ENCODE measurements at places on chromosomes 16 and 17.

DNA sequence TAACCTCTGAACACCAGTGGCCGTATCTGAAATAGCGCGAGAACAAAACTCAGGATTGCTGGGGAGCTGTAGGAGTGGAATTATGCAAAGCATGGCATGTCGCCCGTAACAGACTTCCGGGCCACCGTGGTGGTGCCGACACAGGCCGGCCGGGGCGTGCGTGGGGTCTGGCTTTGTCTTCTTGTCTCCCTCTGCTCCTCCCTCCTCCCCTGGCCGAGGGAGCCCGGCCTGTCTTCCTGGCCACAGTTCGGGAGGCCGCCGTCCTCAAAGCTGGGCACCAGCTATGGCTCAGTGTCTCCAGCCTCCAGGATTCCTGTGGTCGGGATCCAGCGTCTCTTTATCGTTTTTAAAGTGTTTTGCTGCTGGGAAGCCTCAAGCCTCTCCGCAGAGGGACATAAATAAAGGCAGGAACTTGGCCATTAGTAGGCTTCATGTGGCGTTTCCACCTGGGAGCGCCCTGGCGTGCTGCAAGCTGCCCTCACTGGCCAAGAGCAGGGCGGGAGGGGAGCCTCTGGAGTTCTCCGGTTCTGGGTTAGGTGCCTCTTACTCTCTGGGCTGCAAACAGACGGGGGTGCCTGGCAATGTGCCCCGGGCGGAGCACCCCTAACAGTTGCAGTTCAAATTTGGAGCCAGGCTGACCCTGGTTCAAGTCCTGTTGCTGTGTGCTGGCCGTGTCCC lies 22.0 kb upstream of the NPTX1 start:
- no peak for DNase-seq

- no peak for DNase-seq
These were observed 8.3 kb upstream of the PYDC1 start for GRCh38 chr16:31225193-31225592.

- no peak for DNase-seq
These were observed 10.0 kb upstream of the BEAN1 start for GRCh38 chr16:66416939-66417700.

DNA sequence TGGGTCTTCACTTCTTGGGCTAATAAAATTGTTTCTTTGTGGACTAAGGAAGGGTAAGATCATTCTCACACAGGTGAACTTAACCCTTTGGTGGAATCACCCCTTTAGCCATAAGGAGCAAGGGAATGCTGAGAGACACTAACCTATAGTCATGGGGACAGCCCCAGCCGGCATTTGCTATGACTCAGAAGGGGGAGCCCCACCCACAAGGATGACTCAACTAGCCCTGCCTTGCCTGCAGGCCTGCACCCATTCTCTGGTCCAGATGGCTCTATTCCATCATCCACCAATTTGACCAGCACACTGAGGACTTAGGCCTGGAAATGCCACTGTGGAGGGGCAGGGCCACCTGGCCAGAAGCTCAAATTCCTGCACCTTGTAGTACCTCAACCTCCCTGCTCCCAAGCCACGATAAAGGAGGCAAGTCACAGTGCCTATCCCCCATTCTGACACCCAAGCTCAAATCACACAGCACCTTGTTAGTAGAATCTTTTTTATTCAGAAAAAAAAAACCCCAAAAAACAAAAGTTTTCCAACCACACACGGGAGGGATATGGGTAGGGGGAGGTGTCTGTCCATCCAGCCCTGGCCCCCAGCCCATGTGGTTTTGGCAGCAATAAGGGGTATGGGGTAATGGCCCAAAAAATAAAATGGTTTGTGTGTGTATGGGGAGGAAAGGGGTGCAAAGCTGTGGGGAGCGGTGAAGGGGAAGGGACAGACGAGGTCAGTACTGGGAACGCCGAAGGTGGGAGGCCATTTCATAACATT lies 3.0 kb downstream of the PFN1 start:
- DNase-seq: peak; percentile 73

GRCh38 chr17:6070913-6071511 lies 833 bp downstream of the WSCD1 start:
- DNase-seq: peak; percentile 32

DNA sequence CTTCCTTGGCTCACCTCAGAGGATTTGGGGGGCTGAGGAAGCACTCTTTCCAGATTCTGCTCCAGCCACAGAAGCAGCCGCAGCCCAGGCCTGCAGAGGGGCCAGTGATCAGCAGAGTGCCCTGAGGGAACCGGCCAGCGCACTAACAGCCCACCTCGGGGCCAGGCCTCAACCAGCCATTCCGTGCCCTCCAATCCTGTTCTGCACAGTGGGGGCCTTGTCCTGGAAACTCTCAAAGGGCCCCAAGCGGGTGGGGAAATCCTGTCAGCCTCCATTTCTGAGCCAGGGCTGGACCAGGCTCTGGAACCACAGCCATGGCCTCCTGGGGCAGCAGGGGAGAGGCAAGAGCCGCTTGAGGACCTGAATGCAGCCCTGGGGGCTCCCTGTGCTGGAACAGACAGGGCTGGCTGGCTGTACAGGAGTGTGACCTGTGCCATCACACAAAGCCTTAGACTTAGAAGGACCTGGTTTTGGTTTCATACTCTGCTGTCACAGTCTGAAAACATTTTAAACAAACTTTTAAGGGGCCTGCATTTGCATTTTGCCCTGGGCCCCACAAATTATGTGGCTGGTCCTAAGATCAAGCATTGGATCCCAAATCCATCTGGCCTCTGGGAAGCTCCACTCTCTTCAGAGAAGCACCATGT lies 10.0 kb downstream of the CNGB1 start:
- peak; percentile 68 for DNase-seq

DNA sequence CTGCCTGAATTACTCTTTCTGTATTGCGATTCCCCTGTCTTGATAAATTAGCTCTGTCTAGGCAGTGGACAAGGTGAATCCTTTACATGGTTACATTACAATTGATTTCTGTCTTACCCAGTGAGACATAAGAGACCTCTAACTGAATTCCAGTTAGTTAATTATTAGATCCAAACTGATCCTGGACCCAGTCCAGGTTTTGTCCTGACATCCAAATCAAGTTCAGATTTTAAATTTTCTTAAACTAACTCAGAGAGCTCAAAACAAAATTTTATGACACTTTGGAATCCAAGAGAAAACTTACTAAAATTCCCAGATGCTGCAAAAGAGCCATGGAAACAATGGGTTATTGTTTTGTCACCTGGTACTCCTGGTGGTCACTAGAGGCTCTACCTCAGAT lies 2166.6 kb downstream of the TP53TG3F start:
- DNase-seq: no peak

DNA sequence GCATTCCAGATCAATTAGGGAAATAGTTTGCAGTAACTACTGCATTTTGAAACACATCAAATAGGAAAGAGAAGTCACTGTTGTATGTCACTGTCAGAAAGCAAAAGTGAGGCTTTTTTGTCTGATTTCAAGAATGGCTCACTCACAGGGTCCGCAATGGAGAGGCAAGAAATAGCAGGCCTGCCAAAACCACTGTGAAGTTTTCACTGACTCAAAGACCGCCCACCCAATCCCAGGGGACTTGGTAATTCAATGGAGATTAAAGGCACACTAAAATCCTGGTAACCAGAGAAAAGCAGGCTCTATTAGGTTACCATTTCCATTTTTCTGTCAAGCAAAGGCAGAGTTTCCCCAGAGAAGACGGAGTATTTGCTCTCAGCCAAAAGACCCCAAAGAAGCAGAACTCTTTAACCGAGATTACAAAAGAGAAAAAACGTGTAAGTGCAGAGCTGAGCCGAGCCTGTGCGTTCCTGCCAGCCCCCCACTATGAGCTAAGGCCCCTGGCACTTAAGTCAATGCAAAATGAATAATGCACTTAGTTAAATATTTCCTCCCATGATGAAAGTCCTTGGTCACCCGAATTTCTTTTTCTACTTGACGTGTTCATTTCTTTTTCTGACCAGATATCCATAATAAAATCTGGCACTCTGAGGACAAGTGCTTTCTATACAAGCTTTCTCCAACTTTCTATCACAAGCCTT lies 57.0 kb downstream of the FOXL1 start:
- no peak for DNase-seq

- DNase-seq: peak; percentile 47
These were observed 3.2 kb downstream of the PRSS22 start for GRCh38 chr16:2854700-2855309.

DNA sequence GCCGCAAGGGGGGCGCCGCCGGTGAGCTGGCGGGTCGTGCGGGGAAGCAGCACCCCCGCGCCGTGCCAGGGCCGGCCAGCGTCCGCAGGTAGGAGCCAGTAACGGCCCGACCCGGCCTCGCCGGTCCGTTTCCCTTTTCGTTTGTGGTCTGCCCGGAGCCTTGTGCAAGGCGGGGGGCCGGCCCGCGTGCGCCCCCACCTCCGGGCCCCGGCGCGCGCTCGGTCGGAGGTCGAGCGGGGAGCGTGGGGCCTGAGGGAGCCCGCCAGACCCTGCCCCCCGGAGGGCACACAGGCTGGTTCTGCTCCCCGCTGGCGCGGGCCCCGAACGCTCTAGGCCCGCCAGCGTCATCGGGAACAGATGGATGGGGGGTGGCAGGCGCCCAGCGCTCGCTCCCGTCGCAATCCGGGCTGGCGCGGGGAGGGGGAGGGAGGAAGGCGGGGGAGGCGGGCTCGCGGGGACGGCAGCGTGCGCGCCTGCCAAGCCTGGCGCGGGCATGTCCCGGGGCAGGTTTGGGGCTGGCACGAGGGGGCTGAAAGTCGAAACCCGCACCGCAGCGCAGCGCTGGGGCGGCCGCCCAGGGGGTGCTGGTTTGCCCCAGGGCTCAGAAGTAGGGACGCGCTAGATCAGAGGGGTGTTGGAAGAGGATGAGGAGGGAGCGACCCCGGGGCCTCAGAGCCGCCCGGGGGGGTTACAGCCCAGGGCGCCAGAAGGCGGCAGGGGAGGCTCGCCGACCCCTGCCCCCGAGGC lies 1.5 kb upstream of the GSE1 start:
- DNase-seq: peak; percentile 75

- peak; percentile 45 for DNase-seq
These were observed 168.4 kb downstream of the RAB11FIP4 start for GRCh38 chr17:31559584-31560501.

GRCh38 chr17:38922538-38923297 lies 2.7 kb upstream of the LASP1NB start:
- peak; percentile 76 for DNase-seq

DNA sequence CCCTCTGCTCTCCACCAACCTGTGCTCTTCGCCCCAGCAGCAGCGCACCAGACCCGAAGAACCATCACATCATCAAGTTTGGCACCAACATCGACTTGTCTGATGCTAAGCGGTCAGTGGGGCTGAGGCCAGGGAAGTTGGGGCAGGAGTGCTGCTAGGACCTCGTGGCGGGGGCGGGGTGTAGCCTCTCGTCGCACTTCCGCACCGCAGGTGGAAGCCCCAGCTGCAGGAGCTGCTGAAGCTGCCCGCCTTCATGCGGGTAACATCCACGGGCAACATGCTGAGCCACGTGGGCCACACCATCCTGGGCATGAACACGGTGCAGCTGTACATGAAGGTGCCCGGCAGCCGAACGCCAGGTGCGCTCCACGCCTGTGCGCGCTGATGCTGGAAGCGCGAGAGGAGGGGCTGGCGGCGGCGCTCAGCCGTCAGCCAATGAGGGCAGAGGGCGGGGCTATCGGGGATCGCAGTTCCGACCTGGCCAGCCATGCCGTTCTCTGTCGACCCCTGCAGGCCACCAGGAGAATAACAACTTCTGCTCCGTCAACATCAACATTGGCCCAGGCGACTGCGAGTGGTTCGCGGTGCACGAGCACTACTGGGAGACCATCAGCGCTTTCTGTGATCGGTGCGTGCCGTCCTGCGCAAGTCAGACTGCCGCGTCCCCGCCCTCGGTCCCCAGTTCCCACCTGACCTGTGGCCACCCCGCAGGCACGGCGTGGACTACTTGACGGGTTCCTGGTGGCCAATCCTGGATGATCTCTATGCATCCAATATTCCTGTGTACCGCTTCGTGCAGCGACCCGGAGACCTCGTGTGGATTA lies 3.2 kb upstream of the TMEM88 start:
- peak; percentile 94 for DNase-seq

- peak; percentile 54 for DNase-seq
These were observed 58.6 kb downstream of the EMP2 start for GRCh38 chr16:10521681-10522274.

DNA sequence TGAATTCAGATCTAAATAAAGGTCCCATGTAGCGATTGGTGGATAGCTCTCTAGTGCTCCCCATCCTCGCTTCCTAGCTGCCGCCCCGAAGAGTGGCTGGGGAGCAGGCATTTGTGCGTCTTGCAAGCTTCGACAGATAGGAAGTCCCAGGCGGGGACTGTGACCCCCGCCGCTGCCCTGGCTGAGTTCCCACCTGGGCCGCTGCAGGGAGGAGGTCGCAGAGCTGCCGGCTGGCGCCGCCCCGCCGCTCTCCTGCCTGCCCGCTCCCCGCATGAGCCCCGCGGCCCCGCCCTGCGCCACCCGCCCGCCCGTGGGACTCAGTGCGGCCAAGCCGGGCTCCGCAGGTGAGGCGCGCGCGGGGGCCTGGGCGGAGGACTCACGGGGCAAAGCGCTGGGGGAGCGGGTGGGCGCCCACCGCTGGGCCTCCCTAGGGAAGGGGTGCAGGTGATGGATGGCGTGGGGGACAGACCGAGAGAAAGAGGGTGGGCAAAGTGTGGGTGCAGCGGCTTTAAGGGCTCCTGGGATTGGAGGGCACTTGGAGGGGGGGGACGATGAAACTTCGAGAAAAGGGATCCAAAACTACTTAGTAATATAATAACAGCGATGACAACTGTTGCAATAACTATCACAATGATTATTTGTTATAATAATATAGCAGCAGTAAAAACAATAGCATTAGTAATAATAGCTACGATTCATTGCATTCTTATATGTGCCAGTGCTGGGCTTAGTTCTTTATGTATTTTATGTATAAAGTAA lies at the start of gene OTOA:
Gene OTOA (plus strand): TSS at position 80 of the 759 bp plus-strand sequence. CDS start 14,547 bp downstream, outside the sequence.
- DNase-seq: peak; percentile 23

DNA sequence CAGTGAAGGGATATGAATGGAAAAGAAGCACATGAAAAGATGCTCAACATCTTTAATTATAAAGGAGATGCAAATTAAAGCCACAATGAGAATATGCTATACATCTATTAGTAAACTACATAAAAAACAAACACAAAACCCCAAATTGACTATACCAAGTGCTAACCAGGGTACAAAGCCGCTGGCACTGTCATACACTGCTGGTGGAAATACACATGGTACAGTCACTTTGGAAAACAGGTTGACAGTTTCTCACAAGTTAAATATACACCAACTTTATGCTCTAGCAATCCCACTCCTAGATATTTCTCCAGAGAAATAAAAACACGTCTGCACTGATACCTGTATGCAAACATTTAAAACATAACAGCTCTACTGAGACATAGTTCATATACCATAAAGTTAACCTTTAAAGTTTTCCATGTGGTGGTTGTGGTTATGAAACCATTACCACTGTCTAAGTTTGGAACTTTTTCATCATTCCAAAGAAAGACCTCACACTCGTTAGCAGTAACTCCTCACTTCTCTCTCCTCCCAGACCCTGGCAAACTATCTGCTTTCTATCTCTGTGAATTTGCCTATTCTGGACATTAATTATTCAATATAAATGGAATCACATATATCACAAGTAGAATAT lies 42.7 kb downstream of the ADGRG5 start:
- no peak for DNase-seq

DNA sequence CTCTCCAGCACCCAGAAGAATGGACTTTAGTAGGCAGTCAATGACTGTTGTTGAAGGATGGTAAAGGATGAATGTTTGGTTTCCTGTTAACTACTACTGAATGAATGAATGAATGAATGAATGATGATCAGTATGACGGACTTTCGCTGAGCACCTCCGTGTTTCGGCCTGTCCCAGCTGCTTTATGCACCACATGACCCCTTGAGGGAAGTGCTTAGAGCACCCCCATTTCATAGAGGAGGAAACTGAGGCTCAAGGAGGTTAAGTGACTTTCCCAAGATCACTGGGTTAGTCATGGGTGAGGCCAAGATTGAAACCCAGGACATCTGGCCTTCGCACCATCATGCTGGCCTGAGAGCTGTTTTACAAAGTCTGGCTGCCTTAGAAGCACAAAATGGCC lies 6.8 kb downstream of the KCNG4 start:
- DNase-seq: no peak
